Activated CD4-positive, alpha-beta T cell treated with anti-CD3 and anti-CD28 coated beads, Interleukin-2, amount 10 ng/mL, durations not matched to agents 24 days and 14 days (primary cell): ENCODE measurements at places on chromosomes 4 and X. TPM values are rescaled to one million over a fixed set of nuclear protein-coding genes. Genes with fewer than 3 reads are reported as not detected.

KIF4A gene
- total RNA-seq: 19.4 and 19.8 TPM in 2 replicates

ZNF185 gene
- 0.43 and 1.0 TPM in 2 replicates for total RNA-seq

DNA sequence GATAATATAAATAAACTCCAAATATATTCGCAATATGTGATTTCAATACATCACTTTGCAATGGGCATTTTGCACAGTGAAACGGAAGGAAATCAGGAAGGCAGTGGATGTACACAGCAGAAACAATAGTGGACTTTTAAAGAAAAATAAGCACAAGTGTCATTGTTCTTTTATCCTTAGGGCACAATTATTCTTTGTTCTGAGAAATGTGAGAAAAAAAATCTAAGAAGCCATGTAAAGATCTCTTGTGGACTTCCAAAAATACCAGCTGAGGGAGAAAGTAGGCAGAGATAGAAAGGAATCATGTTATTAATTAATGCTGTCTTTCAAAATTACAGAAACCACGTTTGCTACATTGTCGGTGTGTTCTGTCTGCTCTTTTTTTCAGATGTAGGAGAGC is 17.6 kb upstream of the PRRG1 start:
- no peak overlapping the region for H3K4me3 ChIP-seq
- H3K27ac ChIP-seq: no peak overlapping the region
- H3K36me3 ChIP-seq: no peaks in the 10 kb centered on the region
- no peaks in the 10 kb centered on the region for H3K27me3 ChIP-seq

DUSP21 gene
- total RNA-seq: not detected in 2 replicates

DNA sequence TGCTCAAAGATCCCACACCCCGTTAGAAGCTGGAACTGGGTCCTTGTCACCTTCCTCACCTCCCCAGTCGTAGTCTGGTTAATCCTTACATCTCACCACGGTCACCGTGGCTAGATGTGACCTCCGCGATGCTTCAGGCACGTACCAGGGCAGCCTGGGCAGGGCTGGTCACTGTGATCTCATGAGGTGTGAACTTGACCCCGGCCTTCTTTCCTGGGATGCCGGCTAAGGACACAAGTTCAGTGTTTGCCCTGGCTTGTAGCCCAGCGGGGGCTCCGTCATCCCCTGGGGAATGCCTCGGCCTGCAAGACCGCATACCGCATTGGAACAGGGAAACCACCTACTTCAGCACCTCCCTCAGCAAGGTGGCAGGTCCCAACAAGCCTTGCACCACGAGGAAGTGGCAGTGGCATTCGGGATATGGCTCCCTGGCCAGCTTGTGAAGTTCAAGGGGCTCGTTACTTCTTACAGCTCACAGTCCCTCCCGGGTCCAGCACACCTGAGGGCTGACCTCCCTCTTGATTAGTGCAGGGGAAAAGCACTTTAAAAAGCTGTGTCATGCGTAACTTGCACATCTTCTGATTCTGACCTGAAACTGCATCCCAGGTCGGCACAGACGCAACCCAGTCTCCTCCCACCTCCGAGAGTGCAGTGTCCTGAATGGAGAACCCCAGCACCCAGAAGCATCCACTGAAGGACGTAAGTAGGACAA is 25.9 kb downstream of the NOP14 start:
- peaks cover 38% of the 10 kb centered on the region for H3K4me1 ChIP-seq
- DNase-seq: no peak
- H3K27me3 ChIP-seq: no peaks in the 10 kb centered on the region
- peaks cover 63% of the 10 kb centered on the region for H3K36me3 ChIP-seq
- H3K4me3 ChIP-seq: peak overlapping the region; percentile 90
- H3K27ac ChIP-seq: peak overlapping the region; percentile 93

- H3K27ac ChIP-seq: no peak overlapping the region
- no peaks in the 10 kb centered on the region for H3K27me3 ChIP-seq
- DNase-seq: no peak
- peaks cover 12% of the 10 kb centered on the region for H3K36me3 ChIP-seq
- H3K4me1 ChIP-seq: no peaks in the 10 kb centered on the region
These were observed 20.2 kb upstream of the MAP3K15 start for GRCh38 chrX:19535476-19535875.

- H3K4me3 ChIP-seq: peak overlapping the region; percentile 47
- H3K36me3 ChIP-seq: peaks cover 49% of the 10 kb centered on the region
- H3K27me3 ChIP-seq: no peaks in the 10 kb centered on the region
- no peak overlapping the region for H3K27ac ChIP-seq
These were observed 25.2 kb downstream of the DNAJB14 start for GRCh38 chr4:99921174-99921573.

PTCHD1 gene
- total RNA-seq: not detected in 2 replicates

- H3K4me1 ChIP-seq: no peaks in the 10 kb centered on the region
- no peak for DNase-seq
- no peaks in the 10 kb centered on the region for H3K36me3 ChIP-seq
- peaks cover 22% of the 10 kb centered on the region for H3K27me3 ChIP-seq
- H3K4me3 ChIP-seq: no peak overlapping the region
These were observed 613 bp downstream of the GLRB start for GRCh38 chr4:157076578-157076947.

DNA sequence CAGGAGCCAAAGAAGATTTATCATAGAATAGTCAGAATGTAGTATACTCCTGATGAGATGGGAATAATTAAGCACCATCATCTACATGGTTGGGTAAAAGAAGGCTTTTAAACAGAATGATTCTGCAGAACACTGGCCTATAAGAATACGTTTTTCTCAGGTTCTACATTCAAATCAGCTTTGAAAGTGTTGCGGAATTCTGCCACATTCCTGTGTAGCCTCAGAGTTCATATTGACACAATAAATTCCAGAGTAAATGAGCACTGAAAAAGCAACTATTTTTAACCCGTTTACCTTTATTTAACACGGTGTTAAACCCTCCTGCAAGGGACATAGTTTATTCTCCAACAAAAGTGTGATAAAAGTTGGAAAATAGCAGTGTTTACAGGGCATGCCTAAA is 950.2 kb upstream of the SLIT2 start:
- H3K36me3 ChIP-seq: no peaks in the 10 kb centered on the region
- H3K27me3 ChIP-seq: no peaks in the 10 kb centered on the region
- H3K27ac ChIP-seq: no peak overlapping the region
- H3K4me1 ChIP-seq: no peaks in the 10 kb centered on the region
- DNase-seq: no peak

GRCh38 chr4:119933606-119934005 is 133.0 kb downstream of the MAD2L1 start:
- no peaks in the 10 kb centered on the region for H3K36me3 ChIP-seq
- H3K4me1 ChIP-seq: no peaks in the 10 kb centered on the region
- H3K27ac ChIP-seq: no peak overlapping the region
- H3K4me3 ChIP-seq: no peak overlapping the region
- no peak for DNase-seq
- H3K27me3 ChIP-seq: peaks cover 2% of the 10 kb centered on the region

TEX13C gene
- not detected in 2 replicates for total RNA-seq

- peaks cover 12% of the 10 kb centered on the region for H3K4me1 ChIP-seq
- peak within 1 kb of the TSS; percentile 92 for H3K27ac ChIP-seq
- H3K4me3 ChIP-seq: peak within 1 kb of the TSS; percentile 91
- peak; percentile 96 for DNase-seq
- H3K36me3 ChIP-seq: no peaks in the 10 kb centered on the region
These were observed at the start of gene SLC10A3 for GRCh38 chrX:154490414-154491083. SLC10A3 (minus strand) TSS chrX:154490629; CDS start chrX:154488940, 1,689 bp downstream.

RPL9 gene
- 1,785 and 1,789 TPM in 2 replicates for total RNA-seq

- H3K4me3 ChIP-seq: no peak overlapping the region
- H3K4me1 ChIP-seq: peaks cover 2% of the 10 kb centered on the region
- no peak for DNase-seq
- H3K27me3 ChIP-seq: no peaks in the 10 kb centered on the region
- H3K27ac ChIP-seq: no peak overlapping the region
These were observed 44.7 kb downstream of the SETD7 start for GRCh38 chr4:139511320-139511719.

GRCh38 chr4:132991111-132991510 is 158.0 kb upstream of the PCDH10 start:
- no peaks in the 10 kb centered on the region for H3K27me3 ChIP-seq
- no peak overlapping the region for H3K27ac ChIP-seq
- no peak for DNase-seq
- no peaks in the 10 kb centered on the region for H3K4me1 ChIP-seq

DNA sequence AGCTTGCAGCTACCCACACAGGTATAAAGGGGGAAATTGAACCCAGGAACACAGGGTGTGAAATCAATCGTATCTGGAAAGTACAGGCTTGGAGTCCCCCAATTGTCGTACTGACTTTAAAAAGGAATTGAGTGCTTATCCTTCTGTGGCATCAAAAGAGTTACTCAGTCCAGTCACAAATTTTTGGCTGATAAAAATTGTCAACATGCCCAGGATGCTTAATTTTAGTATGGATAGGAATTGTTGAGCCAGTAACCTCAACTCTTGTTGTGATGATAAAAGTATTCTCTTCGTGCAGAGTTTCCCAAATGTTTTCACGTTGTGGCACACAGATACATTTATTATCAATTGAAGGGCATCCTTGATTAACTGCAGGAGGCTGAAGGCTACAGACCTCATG is 43.6 kb upstream of the FTHL17 start:
- no peaks in the 10 kb centered on the region for H3K36me3 ChIP-seq
- peaks cover 13% of the 10 kb centered on the region for H3K4me1 ChIP-seq
- H3K4me3 ChIP-seq: no peak overlapping the region
- DNase-seq: no peak
- no peaks in the 10 kb centered on the region for H3K27me3 ChIP-seq
- H3K27ac ChIP-seq: no peak overlapping the region

SUPT20HL1 gene
- not detected in 2 replicates for total RNA-seq

HSFX2 gene
- 0.28 TPM in 1 of 2 replicates, not detected in the other for total RNA-seq

- no peak overlapping the region for H3K4me3 ChIP-seq
- H3K27ac ChIP-seq: no peak overlapping the region
- no peaks in the 10 kb centered on the region for H3K36me3 ChIP-seq
- H3K4me1 ChIP-seq: no peaks in the 10 kb centered on the region
These were observed 209.9 kb downstream of the PARM1 start for GRCh38 chr4:75142850-75143249.

MAGED4 gene
- not detected in 2 replicates for total RNA-seq

DNA sequence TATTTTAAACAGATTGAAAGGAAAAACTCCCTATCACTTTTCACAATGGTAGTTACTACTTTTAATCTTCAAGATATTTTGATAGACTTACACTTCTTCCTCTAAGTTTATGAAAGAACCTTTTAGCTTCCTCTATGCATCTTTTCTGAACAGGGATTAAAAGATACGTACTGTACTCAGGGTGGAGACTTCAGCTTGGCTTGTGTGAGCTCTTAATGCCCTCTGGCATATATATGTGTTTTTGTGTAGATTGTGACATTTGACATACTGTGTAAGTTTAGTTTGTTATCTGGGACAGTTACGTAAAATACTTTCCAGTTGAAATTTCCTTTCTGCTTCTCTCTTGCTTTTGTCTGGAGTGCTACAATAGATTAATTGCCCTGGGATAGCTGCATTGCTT is 109.3 kb upstream of the NUDT6 start:
- no peaks in the 10 kb centered on the region for H3K27me3 ChIP-seq
- peaks cover 4% of the 10 kb centered on the region for H3K4me1 ChIP-seq
- H3K4me3 ChIP-seq: no peak overlapping the region
- DNase-seq: no peak
- peaks cover 11% of the 10 kb centered on the region for H3K36me3 ChIP-seq

ZNF630 gene
- total RNA-seq: 0.19 and 0.33 TPM in 2 replicates

- no peak overlapping the region for H3K4me3 ChIP-seq
- H3K27ac ChIP-seq: no peak overlapping the region
- no peaks in the 10 kb centered on the region for H3K36me3 ChIP-seq
- H3K4me1 ChIP-seq: no peaks in the 10 kb centered on the region
These were observed 100.5 kb downstream of the MFAP3L start for GRCh38 chr4:169925678-169926077.

DNA sequence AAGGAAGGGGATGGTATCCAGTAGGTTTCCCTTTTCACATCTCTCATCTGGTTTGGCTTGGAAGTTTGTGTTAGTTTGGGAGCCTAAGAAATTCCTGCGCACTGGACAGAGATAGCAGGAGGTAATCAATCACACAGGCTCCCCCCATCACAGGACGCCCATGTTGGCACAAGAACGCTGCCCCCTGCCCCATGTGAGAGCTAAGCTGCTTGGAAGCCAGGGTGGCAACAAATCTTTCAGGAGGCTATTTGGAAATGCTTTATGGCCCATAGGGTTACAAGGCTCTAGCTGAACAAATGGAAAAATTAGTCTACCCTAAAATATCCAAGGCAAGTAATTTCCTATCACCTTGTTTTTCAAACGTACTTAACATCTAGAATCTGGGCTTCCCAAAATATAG is 54.0 kb downstream of the SOD3 start:
- no peak overlapping the region for H3K4me3 ChIP-seq
- H3K27ac ChIP-seq: no peak overlapping the region
- DNase-seq: no peak
- H3K4me1 ChIP-seq: no peaks in the 10 kb centered on the region
- H3K36me3 ChIP-seq: no peaks in the 10 kb centered on the region

DNA sequence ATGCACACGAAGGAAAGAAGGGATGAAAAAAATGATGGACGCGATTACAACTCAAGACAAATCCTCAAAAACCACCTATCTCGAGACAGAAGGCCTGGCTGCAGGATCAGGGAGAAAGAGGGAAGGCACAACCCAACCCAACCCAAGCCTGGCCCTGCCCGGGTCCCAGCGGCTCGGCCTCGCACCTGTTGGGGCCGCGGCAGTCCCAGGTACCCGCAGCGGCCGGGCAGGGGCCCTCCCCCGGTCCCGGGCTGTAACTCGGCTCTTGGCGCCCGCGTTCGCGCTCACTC is 464 bp downstream of the RASGEF1B start:
- H3K27me3 ChIP-seq: peaks cover 9% of the 10 kb centered on the region
- H3K4me1 ChIP-seq: peaks cover 30% of the 10 kb centered on the region
- H3K36me3 ChIP-seq: no peaks in the 10 kb centered on the region
- H3K4me3 ChIP-seq: peak overlapping the region; percentile 88
- peak overlapping the region; percentile 79 for H3K27ac ChIP-seq

DNA sequence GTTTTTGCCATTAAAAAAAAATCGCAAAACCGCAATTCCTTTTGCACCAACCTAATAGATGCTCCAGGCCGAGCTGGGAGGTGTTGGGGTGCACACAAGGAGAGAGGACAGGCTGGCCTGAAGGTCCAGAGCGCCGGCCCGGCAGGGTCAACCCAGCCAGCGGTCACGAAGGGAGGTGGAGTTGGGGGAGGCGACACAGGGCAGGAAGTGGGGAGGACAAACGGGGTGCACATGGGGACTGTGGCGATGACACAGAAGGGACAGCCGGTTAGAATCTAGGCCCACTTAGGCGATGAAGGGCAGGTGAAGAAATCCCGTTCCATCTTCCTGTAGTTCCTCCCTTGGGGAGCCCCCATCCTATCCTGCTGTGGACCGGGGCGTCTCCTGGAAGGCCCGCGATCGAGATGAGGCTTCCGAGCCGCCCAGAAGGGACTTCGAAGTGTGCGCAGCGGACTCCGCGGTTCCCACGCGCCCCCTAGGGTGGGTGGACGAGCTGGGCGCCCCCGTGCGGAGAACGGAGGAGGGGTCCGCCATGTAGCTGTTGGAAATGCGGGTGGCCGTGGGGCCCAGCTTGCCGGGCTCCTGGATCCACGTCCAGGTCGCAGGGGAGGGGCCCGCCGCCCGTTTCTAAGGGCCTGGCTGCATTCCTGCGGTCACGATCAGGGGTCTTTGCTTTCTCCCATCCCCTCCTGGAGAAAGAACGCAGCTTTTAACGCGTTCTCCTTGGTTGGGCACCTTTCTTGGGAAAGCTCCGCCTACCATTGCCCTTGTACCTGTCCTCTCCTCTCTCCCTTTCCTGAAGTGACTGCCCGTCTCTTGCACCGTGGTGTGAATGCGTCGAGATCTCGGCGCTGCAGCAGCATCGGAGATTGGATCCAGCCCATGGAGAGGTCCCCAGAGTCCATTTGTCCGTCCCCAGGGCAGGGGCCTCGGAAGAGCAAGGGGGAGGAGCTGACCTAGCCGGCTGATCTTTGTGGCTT is 17.0 kb upstream of the HPF1 start:
- peak; percentile 70 for DNase-seq
- no peaks in the 10 kb centered on the region for H3K36me3 ChIP-seq
- peak overlapping the region; percentile 52 for H3K4me3 ChIP-seq
- peaks cover 32% of the 10 kb centered on the region for H3K27me3 ChIP-seq
- H3K4me1 ChIP-seq: peaks cover 2% of the 10 kb centered on the region
